ENCODE measurements at places on chromosomes 6 and 20. TPM values are rescaled to one million over a fixed set of nuclear protein-coding genes. Genes with fewer than 3 reads are reported as not detected.

MYLK2 gene
- total RNA-seq, result 0.36 TPM

GRCh38 chr6:151054306-151054705 is 185.5 kb upstream of the AKAP12 start:
- DNase-seq, result no peak

DNA sequence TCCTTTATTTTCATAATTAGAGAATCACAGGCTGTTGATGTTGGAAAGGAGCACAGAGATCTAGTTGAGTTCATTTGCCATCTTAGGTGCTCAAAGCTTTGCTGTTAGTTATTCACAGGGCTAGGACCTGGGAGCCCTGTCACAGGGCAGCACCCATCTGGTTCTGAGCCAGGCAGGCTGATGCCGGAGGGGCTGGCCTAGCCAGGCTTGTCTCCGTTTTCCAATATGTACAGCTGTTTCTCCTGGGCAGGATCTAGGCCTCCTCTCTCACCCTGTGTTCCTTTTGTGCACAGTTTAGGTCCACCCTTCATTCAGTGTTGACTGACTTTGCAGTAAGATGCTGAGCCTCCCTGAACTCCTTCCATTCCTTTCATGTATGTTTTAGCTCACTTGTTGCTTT is 33.4 kb downstream of the LRRC1 start:
- DNase-seq, result no peak

DNA sequence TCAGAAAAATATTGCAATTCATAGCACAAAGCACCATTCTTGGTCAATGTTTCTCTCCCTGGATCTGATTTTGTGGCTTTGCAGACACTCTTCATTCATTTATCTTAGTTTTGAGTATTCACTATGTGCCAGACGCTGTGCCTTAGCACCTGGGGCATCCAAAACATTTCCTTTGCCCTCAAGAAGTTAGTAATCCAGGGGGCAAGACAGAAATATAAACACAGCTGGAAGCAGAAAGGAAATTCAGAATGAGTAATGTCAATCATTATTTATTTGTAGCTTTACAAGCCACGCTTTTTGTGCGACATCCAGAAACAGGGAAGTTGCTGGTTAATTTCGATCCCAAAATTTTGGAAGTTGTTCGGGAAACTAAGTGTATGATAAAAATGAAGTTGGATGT is 71.4 kb downstream of the DNAH8 start:
- no peak for DNase-seq

DNA sequence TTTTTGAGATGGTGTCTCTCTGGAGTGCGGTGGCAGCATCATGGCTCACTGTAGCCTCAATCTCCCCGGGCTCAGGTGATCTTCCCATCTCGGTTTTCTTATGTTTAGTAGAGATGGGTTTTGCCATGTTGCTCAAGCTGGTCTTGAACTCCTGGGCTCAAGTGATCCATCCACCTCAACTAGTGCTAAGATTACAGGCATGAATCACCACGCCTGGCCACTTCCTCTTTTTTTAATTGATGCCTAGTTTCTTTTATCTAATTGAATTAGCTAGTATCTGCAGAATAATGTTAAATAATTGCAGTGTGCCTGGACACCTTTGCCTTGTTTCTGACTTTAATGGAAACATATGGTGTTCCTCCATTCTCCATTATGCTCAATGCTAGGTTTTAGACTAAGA is 38.4 kb upstream of the SLC22A16 start:
- no peak for DNase-seq

DNA sequence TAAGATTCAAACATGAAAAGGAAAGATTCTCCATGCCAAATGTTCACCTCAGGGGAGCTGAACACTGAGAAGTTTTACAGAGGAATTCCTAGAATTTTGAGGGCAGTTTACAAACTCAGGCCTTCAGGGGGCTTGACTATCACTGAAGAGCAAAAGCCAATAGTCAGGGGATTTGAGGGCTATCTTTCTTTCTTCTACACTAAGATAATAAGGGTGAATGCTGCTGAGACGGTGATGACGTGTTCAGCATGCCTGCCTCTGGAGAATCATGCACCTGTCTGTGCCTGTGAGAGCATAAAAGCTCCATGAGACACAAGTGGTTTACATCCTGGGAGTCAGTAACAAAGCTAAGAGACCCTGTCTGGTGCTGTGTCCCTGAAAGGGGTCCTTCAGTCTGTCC is 1085.6 kb downstream of the KIF16B start:
- DNase-seq, result no peak

CST2 gene
- 0.56 TPM for total RNA-seq

HCRTR2 gene
- not detected for total RNA-seq

- DNase-seq, result no peak
These were observed 1066.1 kb downstream of the KIF16B start for GRCh38 chr20:15507151-15507550.

DNA sequence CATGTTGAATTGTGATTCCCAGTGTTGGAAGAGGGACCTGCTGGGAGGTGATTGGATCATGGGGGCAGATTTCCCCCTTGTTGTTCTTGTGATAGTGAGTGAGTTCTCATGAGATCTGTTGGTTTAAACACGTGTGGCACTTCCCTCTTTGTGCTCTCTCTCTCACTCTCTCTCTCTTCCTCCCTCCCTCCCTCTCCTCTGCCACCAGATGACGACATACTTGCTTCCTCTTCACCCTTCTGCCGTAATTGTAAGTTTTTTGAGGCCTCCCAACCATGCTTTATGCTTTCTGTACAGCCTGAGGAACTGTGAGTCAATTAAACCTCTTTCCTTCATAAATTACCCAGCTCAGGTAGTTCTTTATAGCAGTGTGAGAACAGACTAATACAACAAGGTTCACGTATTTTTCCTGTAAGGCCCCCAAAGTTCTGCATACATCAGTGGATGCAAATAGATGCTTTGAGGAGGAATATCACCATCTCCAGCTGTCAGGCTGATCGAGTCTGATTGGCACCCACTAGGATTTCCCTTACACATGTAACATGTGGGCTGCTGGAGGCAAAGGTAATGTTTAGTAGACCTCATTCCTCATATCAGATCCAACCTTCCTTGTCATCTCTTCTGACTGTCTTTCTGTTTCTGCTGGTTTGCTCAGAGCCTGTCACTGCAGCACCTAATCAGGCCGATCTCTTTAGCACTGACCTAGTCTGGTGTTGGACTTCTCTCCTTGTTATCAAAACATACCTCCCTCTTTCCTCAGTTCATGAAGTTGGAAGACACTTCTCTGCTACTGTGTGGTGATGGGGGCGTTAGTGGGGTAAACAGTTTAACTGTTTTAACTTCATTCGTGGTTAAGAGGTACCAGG is 54.3 kb upstream of the BACH2 start:
- DNase-seq, result no peak

DNA sequence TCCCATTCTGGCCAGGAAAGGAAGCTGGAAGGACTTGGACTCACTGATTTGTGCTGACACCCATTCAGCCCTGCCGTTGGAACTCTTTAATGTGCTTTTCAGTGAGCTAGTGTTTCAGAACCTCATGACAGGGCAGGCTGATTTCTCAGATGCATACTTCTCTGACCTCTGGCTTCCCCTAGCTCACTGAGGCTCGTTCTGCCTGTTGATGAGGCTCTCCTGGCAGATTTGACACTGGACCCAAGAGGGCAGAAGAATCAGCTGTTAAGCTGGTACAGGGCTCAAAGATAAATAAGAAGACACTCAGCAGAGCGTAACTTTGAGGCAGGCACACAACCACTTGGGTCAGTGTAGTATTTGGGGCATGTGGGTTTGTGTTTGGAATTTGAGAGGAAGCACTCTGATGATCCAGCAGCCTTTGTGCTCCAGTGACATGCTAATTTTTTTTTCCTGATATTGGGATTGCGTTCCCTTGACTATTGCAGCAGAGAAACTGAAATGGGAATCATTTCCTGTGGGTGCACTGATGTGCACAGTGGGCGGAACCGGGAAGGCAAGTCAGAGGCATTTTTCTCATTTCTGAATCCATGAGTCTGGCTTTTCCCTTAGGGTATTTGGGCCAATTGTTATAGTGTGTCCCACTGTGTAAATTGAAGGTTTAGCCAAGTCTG is 80.2 kb downstream of the CARMIL1 start:
- peak; percentile 52 for DNase-seq

GRCh38 chr20:34626992-34627391 is 49.9 kb downstream of the PIGU start:
- DNase-seq, result no peak

ENPP4 gene
- total RNA-seq, result 27.9 TPM

- peak; percentile 48 for DNase-seq
These were observed 717 bp downstream of the MRPL14 start for GRCh38 chr6:44126320-44127149.

DNA sequence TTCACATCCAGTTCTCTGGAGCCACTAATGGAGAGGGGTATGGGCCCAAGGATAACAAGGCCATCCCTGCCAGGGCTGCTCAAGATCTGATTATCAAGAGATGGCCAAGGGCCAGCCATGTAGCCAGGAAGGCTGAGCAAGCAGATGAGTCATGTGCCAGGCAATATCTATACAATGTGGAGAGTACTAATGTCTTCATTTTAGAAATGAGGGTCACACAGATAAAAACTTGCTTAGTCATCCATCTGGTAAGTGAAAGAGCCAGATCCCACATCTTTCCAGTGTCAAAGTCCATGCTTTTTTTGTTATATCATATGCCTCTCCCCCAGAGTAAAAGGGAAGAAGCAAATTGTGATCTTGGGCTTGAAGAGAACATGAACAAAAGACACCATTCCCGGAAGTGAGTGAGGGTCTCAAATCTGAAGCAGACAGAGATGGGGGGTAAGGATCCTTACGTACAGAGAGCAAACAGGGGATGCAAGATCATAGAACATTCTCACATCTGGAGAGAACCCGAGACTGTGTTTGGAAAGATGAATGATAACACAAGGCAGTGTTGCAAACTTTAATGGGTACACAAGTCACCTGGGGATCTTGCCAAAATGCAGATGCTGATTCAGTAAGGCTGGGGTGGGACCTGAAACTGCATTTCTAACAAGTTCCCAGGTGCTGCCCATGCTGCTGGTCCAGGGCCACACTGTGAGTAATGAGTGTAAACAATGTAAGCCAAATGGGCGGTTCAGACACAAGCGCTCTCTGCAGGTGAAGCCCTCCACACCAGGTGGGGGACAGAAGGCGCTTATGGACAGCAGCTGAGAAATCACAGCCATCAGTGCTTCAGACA is 20.0 kb upstream of the GSTA3 start:
- DNase-seq, result no peak

Data from heart left ventricle (tissue), 16 donors.